Dermis blood vessel endothelial cell (primary cell): ENCODE measurements at places on chromosomes 1 and 21. TPM values are rescaled to one million over a fixed set of nuclear protein-coding genes. Genes with fewer than 3 reads are reported as not detected.

VANGL2 gene
- total RNA-seq, result under 0.01 and 0.05 TPM in 2 replicates

OR2T35 gene
- total RNA-seq, result not detected in 2 replicates

LENEP gene
- not detected in 2 replicates for total RNA-seq

ITGB2 gene
- 0.05 and 0.34 TPM in 2 replicates for total RNA-seq

MIXL1 gene
- 0.05 TPM in 1 of 2 replicates, not detected in the other for total RNA-seq
